ENCODE measurements at places on chromosomes 12 and 14.

DNA sequence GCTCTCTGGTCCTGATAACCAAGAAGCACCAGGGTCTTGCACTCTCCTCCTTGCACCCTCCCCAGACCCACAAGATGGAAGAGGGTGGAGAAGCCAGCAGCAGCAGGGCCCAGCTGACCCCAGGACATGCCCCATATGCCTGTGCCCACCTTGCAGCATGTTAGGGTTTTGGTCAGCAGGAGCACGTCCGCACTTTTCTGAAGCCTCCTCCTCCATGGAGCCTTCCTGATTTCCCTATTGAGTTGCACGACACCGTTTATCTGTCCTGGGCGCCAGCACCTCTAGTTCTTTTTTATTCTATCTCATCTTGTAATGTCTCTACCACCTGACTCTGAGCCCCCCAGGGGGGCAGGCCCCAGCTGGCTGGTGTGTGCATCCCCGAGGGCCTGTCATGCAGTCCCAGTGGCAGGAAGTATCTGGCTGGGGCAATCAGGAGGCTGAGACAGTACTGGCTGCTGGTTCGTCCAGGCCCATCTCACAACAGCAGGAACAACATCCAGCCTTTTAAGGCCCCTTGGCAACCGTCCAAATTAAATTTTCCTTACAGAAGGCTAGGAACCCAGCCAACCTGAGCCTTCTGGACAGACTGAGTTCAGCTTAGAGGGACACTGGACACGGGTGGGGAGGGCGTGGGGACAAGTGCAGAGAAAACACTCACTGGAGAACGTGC lies 39.6 kb downstream of the CCDC85C start:
- no peak for DNase-seq

- no peak for DNase-seq
These were observed 519 bp downstream of the MORN3 start for GRCh38 chr12:121668750-121669520.

DNA sequence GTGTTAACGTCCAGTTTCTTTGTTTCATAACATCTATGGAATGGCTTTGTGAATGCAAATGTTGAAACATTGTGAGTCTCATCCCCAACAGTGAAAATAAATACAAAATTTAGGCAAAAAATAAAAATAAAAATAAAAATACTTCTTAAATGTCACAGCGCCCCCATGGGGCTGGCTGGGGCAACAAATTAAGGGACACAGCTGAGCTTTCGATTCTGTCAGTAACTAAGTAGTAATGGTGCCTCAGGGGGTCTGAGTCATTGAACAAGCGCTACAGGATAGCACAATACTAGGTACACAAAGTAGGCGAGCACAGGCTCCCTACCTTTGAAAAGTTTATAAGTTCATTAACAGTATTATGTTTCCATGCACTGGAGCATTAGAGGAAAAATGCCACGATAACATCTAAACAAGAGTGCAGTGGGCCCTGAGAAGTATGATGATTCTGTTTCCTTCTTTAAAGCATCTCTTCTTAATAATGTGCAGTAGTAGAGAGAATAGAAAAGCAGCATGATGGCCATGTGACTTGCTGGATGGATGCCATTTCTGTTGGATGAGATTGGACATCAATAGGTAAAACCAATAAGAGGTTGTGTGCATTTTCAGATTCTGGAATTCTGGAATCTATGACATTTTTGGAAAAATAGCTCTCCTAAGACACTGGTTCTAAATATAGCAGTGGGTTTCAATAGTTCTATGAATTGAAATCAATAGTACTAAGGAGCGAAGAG lies 667.2 kb downstream of the DIO2 start:
- DNase-seq: no peak

GRCh38 chr14:36052681-36053080 lies 123.8 kb downstream of the PTCSC3 start:
- no peak for DNase-seq

- no peak for DNase-seq
These were observed 4.4 kb upstream of the CFL2 start for GRCh38 chr14:34718750-34719304.

- DNase-seq: no peak
These were observed 478 bp downstream of the RITA1 start for GRCh38 chr12:113186033-113186365.

DNA sequence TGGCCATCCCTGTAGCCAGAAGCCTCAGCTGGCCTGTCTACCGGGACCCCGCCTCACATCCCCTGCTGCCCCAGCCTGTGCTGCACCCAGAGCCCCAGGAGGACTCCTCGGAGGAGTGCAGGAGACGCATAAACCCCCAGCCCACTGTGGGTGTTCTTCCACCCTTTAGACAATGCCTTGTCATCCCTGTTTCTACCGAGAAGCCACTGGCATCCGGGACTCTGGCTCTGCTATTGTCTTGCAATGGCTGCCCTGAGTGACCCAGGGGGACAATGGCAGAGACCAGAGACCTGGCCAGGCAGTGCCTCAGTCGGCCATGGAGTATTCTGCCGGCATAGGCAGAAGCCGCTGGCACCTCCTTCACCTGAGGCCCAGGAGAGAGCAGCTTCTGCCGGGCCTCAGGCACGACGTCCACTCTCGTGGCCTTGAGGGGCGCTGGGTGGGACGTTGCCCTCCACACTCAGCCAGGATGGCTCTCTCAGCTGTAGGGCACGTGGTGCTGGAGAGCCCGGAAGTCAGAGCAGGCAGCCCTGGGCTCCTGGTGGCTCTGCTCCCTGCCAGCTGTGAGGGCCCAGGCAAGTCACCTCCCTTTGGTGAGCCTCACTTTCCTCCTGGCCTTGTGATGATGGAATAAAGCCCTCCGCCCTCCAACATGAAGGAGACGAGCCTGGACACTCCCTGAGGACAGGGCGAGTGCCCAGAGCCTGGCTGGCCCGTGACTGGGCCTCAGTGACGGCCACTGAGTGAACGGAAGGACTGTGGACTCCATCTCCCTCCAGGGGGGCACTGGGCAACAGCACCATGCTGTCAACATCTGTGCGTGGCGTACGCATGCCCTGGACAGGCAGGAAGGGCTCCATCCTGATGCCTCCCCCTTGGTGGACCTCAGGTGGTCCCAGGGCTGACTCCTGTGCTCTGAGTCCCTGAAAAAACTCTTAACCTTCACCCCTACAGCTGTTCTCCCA lies 41.0 kb downstream of the TRAFD1 start:
- DNase-seq: no peak

DNA sequence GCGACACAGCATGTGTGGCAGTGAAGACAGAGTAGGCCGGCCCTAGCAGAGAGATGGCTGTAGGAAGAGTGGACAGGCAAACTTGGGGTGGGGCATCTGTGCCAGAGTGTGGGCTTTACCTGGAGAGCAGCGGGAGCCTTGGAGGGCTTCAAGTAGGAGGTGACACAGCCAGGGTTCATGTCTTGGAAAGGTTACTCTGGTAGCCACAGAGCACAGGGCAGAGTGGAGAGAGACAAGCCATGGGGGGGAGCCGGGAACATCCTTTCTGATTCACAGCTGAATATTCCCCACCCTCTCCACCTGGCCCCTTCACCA lies 53.5 kb upstream of the DIO3 start:
- no peak for DNase-seq

- no peak for DNase-seq
These were observed 8.9 kb downstream of the CMTM5 start for GRCh38 chr14:23385642-23386265.

- no peak for DNase-seq
These were observed 33.0 kb downstream of the BHLHE41 start for GRCh38 chr12:26091822-26092221.
